ENCODE measurements at places on chromosomes 3 and 15.
A peak's percentile ranks its signal among the peaks of the same experiment; 100 is the strongest.

GRCh38 chr3:64977308-64978100 is 289.7 kb upstream of the ADAMTS9 start:
- no peak for DNase-seq

GRCh38 chr3:40895109-40895508 is 304.2 kb upstream of the CTNNB1 start:
- no peak for DNase-seq

GRCh38 chr3:157274644-157275137 is 114.7 kb upstream of the CCNL1 start:
- DNase-seq = no peak

DNA sequence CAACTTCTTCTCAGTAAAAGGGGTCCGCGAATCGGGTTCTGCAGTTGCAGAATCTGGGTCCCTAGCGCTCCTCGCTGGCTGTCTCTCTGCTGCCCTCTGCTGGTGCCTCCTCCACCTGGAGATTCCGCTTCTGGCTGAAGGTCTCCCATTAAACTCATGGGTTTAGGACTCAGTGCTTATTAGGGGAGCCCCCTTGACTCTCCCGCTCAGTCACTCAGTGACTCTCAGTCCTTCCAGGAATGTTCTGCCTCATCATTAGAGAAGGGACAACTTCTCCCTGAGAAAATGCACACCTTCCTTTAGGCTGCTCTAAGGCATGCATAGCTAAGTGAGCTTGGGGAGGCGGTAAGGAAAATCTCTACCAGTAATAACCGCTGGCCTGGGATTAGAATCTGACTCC is 7.1 kb downstream of the CPN2 start:
- no peak for DNase-seq

GRCh38 chr15:46111730-46112129 is 476.9 kb downstream of the SQOR start:
- no peak for DNase-seq

GRCh38 chr3:46092702-46093080 is 65.4 kb upstream of the XCR1 start:
- no peak for DNase-seq

- no peak for DNase-seq
Observed at GRCh38 chr3:144127014-144127413, 155.4 kb downstream of the DIPK2A start.

GRCh38 chr15:40807888-40808461 is 702 bp upstream of the DNAJC17 start:
- no peak for DNase-seq

DNA sequence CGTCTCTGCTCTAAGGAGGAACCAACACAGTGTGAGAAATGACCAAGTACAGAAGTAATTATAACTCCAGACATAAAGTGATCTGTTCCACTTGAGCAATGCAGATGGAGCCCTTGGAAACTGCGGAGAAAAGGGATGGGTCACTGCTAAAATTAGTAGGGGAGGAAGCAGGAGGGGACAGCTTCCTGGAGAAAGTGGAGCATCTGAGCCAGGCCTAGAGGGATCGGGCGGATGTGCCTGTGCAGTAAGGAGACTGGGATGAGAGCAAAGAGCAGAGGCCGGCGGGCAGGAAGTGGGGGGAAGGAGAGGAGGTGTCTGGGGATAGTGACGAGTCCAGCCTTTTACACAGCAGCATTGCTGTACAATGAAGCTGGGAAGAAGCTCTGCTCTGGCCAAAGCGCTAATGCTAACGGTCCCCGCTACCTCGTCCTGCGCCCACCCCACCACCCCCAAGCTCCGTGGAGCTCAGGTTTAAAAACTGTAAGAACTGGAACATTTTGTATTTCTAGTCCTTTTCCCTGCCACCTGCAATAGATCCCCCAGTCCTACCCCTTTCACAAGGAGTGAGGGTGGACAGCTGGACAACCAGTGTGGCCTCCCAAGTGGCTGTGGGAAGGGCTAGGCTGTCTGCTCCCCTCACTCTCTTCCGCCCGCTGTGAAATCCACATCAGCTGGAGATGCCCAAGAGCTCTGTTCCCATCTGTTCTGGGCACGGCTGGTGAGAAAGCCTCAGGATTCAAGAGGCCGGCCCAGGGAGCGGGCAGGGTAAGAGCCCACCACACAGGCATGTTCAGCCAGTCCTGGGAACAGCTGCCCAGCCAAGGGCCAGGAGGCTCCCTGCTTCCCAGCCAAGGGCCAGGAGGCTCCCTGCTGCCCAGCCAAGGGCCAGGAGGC is 53.0 kb upstream of the HES1 start:
- DNase-seq = no peak

DNA sequence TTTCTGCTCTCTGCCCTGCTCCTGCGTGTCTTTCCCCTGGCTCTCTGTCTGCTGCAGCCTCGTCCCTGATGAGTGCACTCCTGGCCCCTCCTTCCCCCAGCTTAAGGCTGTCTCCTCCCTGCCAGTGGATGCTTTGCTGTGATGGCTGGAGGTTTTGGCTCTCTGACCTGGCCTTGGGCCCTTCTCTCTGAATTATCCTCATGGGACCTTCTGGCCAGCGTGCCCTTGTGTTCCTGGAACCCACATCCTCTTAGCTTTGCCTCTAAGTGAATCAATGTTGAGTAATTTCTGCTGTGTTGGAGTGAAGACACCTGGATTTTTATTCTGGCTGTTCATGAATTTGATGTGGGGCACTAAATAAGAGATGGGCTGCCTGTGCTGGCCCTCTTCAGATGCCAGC is 9.8 kb upstream of the TNFAIP8L3 start:
- DNase-seq = no peak

DNA sequence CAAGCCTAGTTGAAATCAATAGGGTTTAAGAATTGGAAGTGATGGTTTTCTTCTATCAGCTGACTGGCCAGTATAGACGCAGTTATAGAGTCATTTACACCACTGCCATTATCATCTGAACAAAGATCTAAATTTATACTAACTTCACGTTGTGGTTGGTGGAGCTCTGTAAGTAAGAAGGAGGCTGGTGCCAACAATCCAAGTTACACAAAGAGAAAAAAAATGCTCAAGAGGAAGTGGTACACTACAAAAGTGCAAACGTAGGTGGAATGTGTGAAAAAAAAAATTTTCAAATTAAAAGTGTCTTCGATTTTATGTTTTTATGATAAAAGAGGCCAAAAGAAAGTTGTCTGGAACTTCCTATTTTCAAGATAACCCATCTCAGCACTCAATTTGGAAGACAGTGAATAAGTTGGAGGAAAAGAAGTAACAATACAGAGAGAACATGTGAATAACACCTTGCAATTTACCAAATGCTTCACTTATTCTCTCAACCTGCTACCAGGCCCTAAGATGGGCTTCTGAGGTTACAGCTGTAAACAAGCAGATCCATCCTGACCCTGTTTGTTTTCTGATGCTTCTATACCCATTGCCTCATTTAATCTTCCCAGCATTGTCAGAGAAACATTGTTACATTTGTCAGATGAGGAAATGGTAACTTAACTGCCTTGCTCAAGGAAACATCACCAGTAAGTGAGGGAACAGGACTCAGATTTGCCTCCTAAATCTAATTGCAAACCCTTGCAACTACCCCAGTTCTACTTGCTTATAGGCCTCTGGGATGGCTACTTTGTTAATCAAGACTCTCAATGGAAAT is 12.0 kb upstream of the TASOR start:
- DNase-seq = no peak

DNA sequence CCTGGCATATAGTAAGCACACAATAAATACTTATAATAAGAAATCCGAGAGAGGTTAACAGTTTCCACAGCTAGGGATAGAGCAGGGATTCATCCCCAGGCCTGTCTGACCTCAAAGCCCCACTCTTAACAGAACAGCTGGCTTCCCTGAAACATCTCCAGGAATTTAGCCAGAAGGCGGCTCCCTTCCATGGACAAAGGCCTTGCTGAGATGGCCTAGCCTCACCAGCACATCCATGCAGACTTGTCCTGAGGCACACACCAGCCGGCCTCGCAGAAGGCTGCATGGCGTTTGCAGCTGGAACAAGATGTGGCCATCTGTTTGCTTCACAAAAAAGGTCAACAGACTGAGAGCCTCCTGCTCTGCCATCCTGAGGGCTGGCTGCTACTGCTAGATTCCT is 245.4 kb downstream of the SLCO3A1 start:
- peak; percentile 32 for DNase-seq

- no peak for DNase-seq
Observed at GRCh38 chr15:80489030-80489594, 84.9 kb downstream of the ARNT2 start.

- no peak for DNase-seq
Observed at GRCh38 chr15:58566029-58566428, 134.2 kb downstream of the LIPC start.

- DNase-seq = no peak
Observed at GRCh38 chr15:59632714-59633113, 21.1 kb downstream of the GCNT3 start.

- no peak for DNase-seq
Observed at GRCh38 chr3:66989860-66990696, 8.0 kb upstream of the KBTBD8 start.

DNA sequence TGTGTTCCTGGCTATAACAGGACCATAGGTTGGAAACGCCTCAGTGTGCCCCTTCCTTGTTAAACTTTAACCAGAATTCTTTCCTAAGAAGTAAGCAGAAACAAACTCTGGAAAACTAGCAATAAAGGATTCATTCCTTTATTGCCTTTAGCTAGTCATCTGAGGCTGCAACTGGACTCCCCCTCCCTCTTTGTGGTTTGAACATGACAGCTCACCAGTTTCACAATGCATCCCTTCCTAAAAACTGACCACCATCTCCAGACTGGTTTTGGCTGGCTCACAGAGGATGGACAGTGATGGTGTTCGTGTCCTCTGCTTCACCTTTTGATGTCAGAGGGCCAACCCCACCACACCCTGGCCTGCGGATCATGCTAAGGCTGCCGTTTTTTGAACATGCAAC is 27.9 kb upstream of the TGFBR2 start:
- DNase-seq = no peak

DNA sequence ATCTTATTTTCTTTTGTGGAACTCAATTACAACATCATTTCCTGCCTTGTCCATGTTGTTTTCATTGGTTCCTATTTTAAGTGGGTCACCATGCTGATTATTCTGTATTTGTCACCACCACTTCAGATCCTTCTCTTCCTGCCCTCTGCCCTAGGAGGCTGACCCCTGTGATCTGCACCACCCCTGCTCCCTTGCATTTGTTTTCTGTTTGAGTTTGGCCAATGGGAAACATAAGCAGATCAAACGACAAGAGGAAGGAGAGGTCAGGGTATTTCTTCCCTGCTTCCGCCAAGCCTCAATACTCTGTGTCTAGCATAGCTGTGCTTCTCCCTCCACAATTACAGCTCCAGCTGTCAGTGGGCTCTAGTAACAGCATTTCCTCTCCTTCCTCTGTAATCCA is 71.6 kb downstream of the IMPG2 start:
- DNase-seq = no peak

DNA sequence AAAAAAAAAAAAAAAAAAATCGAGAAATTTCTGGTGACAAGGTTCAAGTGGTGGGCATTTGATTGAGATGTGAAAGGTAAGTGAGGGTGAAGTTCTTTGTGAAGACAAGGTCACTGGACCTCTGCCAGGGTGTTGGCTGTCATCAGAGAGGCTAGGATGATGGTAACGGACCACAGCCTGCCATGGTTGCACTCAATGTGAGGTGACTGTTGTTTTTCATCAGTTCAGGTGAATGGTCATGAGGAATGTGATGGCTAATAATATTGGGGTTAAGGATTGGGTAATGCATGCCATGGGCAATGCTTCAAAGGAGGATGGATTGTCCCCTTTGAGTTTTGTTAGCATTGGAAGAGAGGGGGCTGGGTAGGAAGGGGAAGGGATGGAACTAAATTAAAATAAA is 4.3 kb upstream of the ALPK3 start:
- no peak for DNase-seq

DNA sequence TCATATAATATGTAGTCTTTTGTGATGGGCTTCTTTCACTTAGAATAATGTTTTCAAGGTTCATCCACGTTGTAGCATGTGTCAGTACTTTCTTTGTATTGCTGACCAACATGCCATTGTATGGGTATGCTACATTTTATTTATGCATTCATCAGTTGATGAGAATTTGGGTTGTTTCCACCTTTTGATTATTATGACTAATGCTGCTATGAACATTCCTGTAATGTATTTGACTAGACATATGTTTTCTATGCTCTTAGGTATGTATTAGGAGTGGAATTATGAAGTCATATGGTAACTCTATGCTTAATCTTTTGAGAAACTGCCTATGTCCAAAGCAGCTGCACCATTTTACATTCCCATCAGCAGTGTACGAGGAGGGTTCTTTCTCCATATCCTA is 3.2 kb upstream of the PODXL2 start:
- no peak for DNase-seq

DNA sequence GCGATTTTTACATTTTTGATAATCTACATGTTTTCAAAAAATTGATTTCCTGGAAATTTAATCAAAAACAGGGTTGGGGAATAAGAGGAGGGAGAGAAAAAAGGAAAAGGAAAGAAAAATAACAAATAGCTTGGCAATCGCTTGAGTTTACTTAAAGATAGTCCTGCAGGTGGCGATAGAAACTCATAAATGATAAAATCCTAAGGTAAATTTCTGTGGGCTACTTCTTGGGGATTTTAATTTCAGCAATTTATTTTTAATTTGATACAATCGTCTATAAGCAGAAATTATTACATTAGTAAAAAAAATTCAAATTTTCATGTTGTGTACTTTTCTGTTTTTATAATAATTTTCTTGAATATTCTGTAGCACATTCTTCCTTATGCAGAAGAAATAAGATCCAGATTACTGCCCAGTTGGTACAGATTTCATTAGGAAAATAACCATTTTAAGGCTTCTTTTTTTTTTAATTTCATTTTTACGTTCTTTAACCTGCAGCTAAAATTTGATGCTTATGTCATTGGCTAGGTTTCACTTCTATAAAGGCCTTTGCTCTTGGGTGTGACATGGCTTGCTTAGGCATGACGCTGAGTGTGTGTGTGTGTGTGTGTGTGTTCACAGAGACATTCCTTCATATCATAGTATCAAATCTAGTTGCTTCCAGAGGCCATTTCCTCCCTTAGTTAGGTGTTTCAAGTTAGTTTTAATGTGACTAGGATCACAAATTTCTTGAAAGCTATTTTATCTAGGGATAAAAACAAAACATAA is 181.8 kb downstream of the MCTP2 start:
- DNase-seq = no peak

- no peak for DNase-seq
Observed at GRCh38 chr3:59632760-59633573, 583.1 kb upstream of the CFAP20DC start.

DNA sequence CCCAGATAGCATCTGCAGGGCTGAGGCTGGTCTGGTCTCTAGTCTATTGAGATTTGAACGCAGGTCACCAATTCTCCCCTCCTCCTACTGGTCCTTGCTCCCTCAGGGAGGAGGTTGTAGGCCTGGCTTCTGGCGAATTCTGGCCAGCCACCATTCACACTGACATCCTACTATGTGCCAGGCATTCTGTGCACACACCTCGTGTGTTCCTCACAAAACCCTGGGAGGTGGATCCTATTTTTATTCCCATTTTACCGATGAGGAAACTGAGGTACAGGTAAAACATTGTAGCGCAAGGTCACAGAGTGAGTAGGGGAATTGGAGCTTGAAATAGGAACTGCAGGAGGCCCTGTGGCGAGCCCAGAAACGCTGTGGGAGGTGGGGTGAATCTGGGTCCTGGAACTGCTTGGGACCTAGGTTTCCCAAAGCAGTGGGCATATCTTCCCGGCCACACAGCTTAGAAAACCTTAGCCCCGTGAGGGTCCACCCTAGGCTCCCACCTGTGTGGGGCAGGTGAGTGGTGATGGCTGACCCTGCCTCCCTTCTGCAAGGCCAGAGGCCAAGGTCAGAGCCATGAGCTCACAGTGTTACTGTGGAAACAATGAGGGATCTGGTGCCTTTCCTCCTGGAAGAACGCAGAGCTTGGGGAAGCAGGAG is 4.8 kb upstream of the ATP2B2 start:
- no peak for DNase-seq

- no peak for DNase-seq
Observed at GRCh38 chr15:95440712-95441111, 889.8 kb upstream of the NR2F2 start.

Measured in C1 segment of cervical spinal cord (tissue), 14 donors.